ENCODE measurements at places on chromosomes 4 and X. TPM values are rescaled to one million over a fixed set of nuclear protein-coding genes. Genes with fewer than 3 reads are reported as not detected.

GRXCR1 gene
- total RNA-seq, result not detected

CPZ gene
- total RNA-seq, result 13.4 TPM

- DNase-seq, result no peak
Observed at GRCh38 chr4:157574606-157575005, 354.1 kb downstream of the GRIA2 start.

FAM114A1 gene
- 109 TPM for total RNA-seq

DNA sequence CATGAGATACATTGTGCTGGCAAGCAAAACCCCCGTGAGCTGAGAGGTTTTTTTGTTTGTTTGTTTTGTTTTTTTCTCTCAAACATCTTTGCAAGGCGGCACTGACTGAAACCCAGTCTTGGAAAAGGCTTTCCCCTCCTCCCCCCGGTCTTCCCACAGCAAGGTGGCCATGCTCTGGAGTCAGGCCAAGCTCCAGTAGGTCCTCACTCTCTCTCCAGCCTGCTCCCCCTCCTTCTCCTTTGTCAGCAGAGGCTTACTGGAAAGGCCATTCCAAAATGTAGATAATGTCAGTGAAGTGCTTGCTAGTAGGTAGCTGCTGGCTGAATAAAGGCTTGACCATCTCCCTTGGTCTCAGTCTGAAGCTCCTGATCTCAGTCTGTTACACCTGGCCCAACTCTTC, 32.6 kb downstream of the FRMPD3 start:
- DNase-seq, result no peak

DNA sequence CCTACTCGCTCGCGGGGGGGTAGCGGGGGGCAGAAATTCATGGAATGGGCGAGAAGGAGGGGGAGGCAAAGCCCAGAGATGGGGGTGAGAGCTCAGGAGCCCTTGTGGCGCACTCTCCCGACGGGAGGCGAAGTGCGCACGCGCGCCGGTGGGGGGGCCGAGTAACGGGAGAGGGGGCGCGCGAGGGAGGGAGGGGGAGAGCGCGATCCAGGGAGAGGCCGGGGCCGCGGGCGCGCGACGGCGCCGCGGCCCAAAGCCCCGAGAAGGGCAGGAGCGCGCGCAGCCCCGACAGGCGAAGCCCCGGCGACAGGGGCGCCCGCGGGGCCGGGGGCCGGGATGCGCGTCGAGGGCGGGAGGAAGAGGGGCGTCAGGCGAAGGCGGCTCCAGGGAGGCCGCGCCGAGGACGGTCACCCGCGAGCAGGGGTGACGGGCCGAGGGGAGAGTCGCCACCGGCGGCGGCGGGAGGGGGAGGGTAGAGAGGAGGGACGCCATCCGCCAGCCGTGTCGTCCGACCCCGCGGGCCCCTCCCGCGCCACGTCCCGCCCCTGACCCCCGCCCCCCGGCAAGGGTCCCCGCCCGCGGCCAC, 421 bp downstream of the MECP2 start:
- peak; percentile 55 for DNase-seq

DNA sequence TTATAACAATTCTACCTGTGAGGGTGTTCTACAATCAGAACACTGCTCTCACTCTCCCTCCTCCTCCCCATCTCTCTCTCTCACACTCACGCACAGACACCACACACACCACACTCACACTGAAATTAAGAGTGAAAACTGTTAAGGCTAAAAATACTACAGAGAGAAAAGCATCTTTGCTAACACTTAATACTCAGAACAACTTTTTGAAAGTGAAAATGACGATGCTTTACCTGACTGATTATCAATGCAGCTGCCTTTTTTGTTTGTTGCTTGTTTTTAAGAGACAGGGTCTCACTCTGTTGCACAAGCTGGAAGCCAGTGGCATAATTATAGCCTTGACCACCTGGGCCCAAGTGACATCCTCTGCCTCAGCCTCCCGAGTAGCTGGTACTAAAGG, 222.4 kb downstream of the APBB2 start:
- DNase-seq, result no peak

DNA sequence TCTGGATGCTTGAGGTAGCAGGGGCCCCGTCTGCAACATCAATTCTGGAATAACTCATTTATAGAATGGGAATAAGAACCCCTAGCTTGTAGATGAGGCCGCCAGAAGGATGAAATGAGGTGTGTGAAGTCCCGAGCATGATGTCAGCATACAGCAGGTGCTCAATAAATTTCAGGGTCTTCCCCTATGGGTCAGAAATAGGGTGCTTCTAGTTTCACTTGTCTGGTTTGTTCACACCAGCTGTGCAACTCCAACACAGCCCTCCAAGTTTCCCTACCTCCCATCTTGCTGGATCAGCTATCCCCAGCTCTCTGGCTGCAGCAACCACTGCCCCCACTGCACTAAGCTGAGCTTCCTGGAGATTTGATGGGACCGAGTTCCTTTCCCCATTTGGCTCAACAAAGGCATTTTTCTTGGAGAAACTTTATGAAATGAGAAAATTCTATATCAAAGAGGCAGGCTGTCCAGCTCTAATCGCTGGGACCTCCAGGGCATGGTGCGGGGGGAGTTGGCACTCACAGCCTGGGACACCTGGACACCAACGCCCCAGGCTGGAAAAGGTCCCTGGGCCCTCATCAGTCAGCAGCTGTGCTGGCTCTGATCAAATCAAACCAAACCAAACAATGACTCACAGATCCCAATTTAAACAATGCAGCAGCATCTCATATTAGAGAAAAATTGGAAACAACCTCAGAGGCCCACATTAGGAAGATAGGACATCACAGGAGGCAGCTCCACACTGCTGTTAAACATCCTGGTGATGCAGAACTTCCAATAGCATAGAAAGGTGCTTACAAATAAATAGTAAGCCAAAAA, 13.3 kb downstream of the SLC2A9 start:
- no peak for DNase-seq

GRCh38 chr4:97912156-97912555, 231.1 kb downstream of the STPG2 start:
- no peak for DNase-seq

FGF13 gene
- 7.9 TPM for total RNA-seq

TRIML1 gene
- not detected for total RNA-seq

SERTM2 gene
- total RNA-seq, result 0.15 TPM

SYN1 gene
- not detected for total RNA-seq

DNA sequence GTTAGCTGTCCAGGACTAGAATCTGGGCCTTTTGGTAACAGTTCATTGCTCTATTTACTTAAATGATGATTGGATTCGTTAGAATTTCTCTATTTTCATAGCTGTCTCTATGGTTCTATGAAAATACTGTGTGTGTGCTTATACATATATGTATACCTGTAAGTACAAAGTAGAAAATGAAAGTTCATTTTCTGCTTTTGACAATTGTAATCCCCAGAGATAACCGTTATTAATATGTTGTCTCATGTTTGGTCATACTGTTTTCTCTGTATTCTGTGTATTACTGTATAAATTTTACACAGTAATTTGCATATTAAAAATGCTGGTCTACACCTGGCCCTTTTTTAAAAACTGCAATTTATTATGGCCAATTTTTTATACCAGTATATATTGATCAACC, 55.4 kb downstream of the CLCN3 start:
- DNase-seq, result no peak

GRCh38 chrX:104112326-104112951, at the start of gene ZCCHC18:
TSS of gene ZCCHC18 (plus strand) at chrX:104112523. CDS start at chrX:104114112, 1,589 bp downstream.
- DNase-seq, result peak; percentile 18

NXF2 gene
- total RNA-seq, result not detected

HAUS3 gene
- 14.1 TPM for total RNA-seq

FRMPD3 gene
- 0.59 TPM for total RNA-seq

GRCh38 chr4:16196482-16197393, 29.5 kb downstream of the TAPT1 start:
- DNase-seq, result no peak

GPR143 gene
- 3.4 TPM for total RNA-seq

GRCh38 chr4:498328-498904, 540 bp downstream of the ZNF721 start:
- no peak for DNase-seq

SLC25A14 gene
- total RNA-seq, result 8.2 TPM

DNA sequence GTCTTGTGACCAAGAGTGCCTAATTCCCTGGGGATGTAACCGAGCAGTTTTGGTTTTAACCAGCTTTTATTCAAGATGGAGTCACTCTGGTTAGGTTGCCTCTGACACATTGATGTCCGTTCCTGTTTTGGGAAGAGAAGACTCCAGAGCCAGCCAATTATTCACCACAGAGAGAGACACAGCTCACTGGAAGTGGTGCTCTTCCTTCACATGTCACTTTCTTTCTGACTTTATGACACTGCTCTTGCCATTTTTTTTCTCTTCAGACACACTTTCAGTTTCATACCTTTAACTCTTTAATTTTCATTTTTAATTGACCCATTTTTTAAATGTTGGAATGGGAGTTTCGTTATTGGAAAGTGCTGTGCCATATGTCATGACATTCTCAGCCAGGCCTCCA, 418.4 kb upstream of the FSTL5 start:
- DNase-seq, result no peak

DNA sequence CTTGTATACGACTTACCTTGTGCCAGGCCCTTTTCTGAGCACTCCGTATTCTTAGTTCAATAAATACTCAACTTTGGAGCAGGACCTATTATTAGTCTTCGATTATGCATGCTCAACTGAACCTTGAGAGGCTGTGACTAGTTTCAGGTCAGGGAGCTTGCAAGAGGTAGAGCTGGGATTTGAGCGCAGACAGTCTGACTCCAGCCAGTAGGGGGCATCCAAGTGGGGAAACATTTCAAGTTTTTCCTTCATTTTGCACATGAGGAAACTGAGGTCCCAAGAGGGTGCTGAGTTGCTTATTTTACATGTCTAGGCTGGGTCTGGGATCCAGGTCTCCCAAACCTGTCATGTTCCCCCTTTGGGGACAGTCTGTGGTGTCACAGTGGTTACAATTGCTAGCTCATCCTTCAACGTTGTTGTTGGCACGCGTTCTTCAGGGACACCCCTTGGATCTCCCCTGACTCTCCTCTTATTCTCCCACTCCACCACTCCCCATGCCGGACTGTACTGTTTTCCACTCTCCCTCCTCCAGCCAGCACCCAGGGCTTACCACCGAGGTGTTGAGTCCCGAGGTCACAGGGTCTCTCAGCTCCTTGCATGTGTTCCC, 6.7 kb upstream of the PRICKLE3 start:
- DNase-seq, result no peak

NOX1 gene
- not detected for total RNA-seq

DNA sequence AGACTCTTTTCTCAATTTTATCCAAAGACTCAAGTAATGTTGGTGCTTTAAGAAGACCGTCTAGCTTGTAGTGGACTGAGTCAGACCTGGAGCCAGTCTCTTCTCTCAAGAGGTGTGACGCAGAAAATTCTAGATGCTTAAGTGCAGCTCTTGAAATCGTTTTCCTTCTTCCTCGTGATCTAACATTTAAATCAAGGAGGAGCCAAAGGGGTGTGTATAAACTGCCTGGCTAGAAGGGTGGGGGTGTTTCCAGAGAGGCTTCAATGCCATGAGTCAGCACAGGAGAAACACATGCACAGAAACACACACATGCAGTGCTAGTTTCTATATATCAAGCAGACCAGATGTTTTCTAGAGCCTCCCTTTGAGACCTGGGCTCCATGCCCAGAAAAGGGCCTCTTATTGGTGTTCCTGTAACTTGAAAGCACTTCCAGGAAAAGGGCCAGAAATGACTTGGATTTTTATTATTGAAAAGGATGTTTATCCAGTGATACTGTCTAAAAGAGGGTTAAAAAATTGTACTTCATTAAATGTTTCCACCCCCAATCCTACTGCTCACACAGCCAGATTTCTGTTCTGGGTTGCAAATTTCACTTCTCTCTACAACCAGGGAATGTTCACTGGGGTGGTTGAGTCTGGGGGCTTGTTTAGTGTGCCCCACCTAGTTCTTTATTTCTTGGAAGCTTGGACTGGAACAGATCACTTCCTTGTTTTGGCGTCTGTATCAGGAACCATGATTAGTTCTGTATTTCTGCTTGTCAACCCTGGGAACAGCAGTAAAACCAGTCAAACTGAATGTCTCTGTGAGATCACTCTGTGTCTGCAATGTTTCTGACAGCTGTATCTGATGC, at the start of gene CLIC2:
Gene CLIC2, minus strand, starts transcription at position 129 of the 851 bp plus-strand sequence. CDS start 187 bp downstream, outside the sequence.
- DNase-seq, result no peak

DNA sequence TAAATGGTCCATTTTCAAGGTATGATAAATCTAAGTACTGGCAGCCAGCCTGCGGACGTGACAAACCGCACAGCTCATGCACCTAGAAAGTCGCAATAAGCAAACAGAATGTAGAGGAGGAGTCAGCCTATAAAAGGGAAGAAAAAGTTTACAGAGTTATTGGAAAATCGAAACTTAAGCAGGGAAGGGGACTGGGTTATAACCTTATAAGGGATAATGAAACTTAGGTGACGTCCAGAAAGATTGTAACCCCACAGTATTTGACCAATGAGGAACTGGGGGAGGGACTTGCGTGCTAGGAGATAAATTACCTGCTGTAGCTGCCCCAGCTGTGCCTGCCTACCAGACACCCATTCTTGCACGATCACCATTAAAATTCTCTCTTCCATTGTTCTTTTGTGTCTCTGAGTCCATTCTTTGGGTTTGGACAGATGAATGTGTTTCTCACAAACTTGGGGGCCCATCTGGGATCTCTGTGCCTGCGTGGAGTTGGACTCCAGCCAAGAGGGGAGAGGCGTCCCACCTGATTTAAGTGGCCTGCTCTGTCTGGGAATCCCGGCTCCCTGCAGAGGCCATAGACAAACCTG, 61.0 kb downstream of the ZCCHC12 start:
- DNase-seq, result no peak

DNA sequence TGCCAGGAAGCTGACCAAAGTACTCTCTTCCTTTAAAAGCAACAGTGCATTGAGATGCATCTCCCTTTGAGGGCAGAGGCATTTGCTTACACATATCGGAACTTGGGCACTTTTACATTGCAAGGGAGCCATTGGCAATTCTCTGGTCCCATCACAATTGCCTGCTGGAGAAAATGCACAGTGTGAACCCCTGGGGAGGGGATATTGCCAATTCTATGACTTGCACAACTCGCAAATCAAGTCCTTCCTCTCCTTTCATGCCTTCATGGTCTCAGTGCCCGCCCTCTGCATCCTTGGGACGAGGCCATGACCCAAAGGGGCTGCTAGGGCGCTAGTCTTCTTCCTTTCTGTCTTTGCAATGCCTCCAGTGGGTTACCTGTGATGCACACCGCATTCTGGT, 14.9 kb upstream of the PDZD4 start:
- DNase-seq, result no peak

DNA sequence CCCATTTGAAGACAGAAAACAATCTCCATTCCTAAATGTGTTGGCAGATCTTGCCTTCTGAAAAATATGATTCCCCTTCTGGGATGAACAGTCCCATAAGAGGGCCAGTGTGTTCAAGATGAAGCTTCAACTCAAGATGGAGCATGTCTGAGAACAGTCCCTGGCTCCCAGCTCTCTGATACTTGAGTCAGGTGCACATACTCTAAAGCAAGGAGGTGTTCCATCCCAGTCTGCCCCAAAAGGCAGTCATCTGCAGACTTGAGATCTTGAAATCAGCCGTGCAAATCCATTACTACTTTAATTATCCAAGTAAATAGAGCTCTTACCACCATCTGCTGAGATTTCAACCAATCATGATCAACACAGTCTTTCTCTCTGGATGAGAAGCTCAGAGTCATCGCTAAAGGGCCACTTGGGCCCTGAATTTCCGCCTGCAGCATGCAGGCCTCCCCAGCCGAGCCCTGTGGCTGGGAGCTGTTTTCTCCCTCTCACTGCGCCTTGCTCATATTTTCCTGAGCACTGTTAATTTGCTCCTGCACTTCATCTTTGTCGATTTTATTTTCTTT, 22.2 kb downstream of the CCDC149 start:
- no peak for DNase-seq
